Nephron progenitor cell (in vitro differentiated cells): ENCODE measurements at places on chromosomes 4 and X.

- H3K27ac ChIP-seq = no peak overlapping the region
- DNase-seq = no peak
- no peaks in the 10 kb centered on the region for H3K4me1 ChIP-seq
- no peaks in the 10 kb centered on the region for H3K36me3 ChIP-seq
These were observed 126.7 kb downstream of the ANAPC4 start for GRCh38 chr4:25503779-25504178.

- no peaks in the 10 kb centered on the region for H3K36me3 ChIP-seq
- peak; percentile 50 for DNase-seq
- no peak overlapping the region for H3K27ac ChIP-seq
- H3K4me1 ChIP-seq = peaks cover 5% of the 10 kb centered on the region
- no peak overlapping the region for H3K4me3 ChIP-seq
These were observed 895.1 kb downstream of the PCDH18 start for GRCh38 chr4:136637071-136637777.

- no peak for DNase-seq
- H3K4me1 ChIP-seq = no peaks in the 10 kb centered on the region
- H3K27me3 ChIP-seq = no peaks in the 10 kb centered on the region
- H3K36me3 ChIP-seq = no peaks in the 10 kb centered on the region
- H3K4me3 ChIP-seq = no peak overlapping the region
- H3K27ac ChIP-seq = peak overlapping the region; percentile 54
These were observed 147.6 kb downstream of the PPP3CA start for GRCh38 chr4:101199507-101200285.

DNA sequence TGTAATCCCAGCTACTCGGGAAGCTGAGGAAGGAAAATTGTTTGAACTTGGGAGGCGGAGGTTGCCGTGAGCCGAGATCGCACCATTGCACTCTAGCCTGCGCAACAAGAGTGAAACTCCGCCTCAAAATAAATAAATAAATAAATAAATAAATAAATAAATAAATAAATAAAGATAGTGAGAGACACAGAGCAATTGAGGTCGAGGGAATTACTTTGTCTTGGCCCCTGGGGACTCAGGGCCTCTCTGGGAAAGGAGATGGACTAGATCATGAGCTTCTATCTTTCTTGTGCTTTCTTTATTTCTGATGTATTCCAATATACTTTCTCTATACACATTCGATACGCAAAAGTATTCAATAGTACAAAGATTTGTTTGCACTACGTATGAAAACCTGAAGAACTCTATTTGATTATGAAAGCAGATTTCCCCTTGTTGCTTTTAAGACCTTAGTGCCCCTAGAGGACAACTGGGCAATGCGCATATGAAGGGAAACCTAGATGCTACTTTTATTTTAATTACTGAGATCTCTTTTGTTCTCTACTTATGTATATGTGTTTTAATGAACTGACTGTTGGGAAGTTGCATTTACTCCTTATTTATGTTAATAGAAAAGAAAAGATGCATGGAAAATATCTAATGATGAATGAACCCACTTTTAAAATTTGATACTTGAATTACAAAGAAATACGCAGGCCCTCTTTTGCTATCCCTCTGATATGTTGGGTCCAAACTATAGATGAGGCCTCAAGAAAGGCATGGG lies 12.8 kb upstream of the ELOVL6 start:
- H3K4me1 ChIP-seq = peaks cover 4% of the 10 kb centered on the region
- no peak overlapping the region for H3K4me3 ChIP-seq
- H3K36me3 ChIP-seq = no peaks in the 10 kb centered on the region
- H3K27me3 ChIP-seq = peaks cover 6% of the 10 kb centered on the region
- no peak overlapping the region for H3K27ac ChIP-seq

DNA sequence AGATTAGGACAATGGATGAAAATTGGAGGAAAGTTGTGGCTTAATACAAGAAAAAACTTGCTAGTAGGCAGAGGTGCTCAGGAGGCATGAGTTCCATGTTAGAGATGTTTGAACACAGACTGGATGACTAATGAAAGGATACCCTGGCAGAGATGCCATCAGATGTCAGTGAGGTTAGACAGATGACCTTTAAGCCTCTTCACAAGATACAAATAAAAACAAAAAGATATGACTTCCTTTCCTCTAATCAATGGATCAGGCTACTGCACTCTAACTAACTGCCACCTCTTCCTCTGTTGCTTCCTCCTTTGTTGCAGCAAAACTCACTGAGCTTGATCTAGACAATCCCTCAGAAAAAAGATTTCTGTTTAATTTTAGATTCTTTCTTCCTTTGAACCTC lies 14.7 kb downstream of the STAP1 start:
- peaks cover 3% of the 10 kb centered on the region for H3K27me3 ChIP-seq
- no peak overlapping the region for H3K27ac ChIP-seq
- DNase-seq = no peak
- H3K4me1 ChIP-seq = peaks cover 16% of the 10 kb centered on the region
- H3K4me3 ChIP-seq = no peak overlapping the region

DNA sequence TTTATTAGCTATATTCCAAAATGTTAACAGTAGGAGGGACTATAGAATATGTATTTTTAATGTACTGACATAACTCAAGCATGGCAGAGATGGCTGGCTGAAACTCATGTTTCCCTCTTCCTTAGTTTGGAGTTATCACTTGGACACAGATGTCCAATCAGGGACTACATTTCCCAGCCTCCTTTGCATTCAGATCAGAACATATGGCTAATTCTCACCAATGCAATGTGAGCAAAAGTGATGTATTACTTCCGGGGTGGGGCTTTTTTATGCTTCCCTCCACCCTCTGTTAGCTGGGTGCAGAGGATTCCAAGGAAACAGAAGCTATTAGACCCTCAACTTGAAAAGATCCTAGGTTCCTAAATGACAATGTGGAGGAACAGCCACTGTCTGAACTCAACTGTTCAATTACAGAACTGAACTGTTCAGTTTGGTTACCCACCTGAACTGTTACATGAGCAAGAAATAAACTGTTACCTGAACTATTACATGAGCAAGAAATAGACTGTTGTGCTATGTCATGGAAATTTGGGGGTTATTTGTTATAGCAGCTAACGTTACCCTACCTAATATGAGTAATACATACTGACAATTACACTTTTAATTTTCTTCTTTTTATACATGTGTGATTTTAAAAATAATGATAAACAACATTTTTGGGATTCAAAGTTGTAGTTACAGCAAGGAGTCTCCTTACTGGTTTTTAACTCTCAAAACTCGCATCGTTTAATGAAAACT lies 29.6 kb upstream of the ERVMER34-1 start:
- peaks cover 6% of the 10 kb centered on the region for H3K27me3 ChIP-seq
- H3K4me3 ChIP-seq = no peak overlapping the region
- H3K27ac ChIP-seq = no peak overlapping the region
- no peak for DNase-seq

- no peak overlapping the region for H3K27ac ChIP-seq
- H3K4me3 ChIP-seq = no peak overlapping the region
- H3K36me3 ChIP-seq = no peaks in the 10 kb centered on the region
- H3K4me1 ChIP-seq = peaks cover 6% of the 10 kb centered on the region
- peaks cover 49% of the 10 kb centered on the region for H3K27me3 ChIP-seq
These were observed 101.4 kb downstream of the ADRA2C start for GRCh38 chr4:3867403-3868100.

DNA sequence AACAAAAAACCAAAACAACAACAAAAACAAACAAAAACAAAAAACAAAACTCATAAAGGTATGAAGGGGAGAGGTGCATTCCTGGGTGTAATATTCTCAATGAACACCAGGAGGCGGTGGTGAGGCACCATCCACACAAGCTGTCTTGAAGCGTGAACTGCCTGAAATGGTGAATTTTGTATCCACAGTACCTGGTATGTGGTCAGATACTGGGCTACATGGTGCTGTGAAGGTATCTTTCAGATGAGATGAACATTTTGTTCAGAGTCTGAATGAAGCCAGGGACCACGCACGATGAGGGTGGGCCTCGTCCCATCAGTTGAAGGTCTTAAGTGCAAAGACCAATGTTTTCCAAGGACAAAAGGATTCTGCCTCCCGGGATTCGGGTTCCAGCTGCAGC lies 58.5 kb downstream of the ASMT start:
- peak; percentile 33 for DNase-seq
- H3K36me3 ChIP-seq = peaks cover 11% of the 10 kb centered on the region

GRCh38 chrX:122055979-122056715 lies 1008.7 kb downstream of the GLUD2 start:
- peaks cover 3% of the 10 kb centered on the region for H3K27me3 ChIP-seq
- H3K4me1 ChIP-seq = no peaks in the 10 kb centered on the region
- H3K36me3 ChIP-seq = no peaks in the 10 kb centered on the region

- H3K27ac ChIP-seq = no peak overlapping the region
- H3K4me1 ChIP-seq = peaks cover 20% of the 10 kb centered on the region
- no peak for DNase-seq
- H3K27me3 ChIP-seq = no peaks in the 10 kb centered on the region
These were observed 24.9 kb upstream of the LNX1 start for GRCh38 chr4:53616219-53616618.

DNA sequence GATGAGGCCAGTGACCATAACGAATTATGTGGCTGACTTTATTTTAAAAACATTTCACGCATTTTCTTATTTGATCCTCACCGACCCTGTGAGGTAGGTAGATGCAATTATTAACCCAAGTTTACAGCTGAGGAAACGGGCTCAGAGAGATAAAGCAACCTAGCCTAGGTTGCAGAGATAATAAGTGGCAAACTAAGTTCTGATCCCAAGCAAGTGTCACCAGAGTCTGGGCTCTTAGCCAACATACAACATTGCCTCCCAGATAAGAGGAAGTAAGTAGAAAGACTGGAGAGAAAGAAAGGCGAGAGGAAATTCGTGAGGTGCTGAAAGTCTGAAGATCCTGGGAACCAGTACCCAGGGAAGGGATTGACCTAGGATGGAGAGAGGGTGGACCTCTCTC lies 77.4 kb upstream of the GPR50 start:
- DNase-seq = no peak
- no peaks in the 10 kb centered on the region for H3K36me3 ChIP-seq
- no peaks in the 10 kb centered on the region for H3K4me1 ChIP-seq
- H3K27ac ChIP-seq = no peak overlapping the region
- H3K4me3 ChIP-seq = no peak overlapping the region

GRCh38 chrX:109857584-109858228 lies 124.6 kb upstream of the ACSL4 start:
- no peaks in the 10 kb centered on the region for H3K27me3 ChIP-seq
- H3K4me1 ChIP-seq = peaks cover 25% of the 10 kb centered on the region
- H3K27ac ChIP-seq = peak overlapping the region; percentile 13
- H3K36me3 ChIP-seq = peaks cover 21% of the 10 kb centered on the region
- H3K4me3 ChIP-seq = no peak overlapping the region

- no peak overlapping the region for H3K4me3 ChIP-seq
- H3K36me3 ChIP-seq = no peaks in the 10 kb centered on the region
- no peaks in the 10 kb centered on the region for H3K27me3 ChIP-seq
- H3K27ac ChIP-seq = no peak overlapping the region
- no peak for DNase-seq
These were observed 35.2 kb downstream of the EDNRA start for GRCh38 chr4:147516133-147516532.

DNA sequence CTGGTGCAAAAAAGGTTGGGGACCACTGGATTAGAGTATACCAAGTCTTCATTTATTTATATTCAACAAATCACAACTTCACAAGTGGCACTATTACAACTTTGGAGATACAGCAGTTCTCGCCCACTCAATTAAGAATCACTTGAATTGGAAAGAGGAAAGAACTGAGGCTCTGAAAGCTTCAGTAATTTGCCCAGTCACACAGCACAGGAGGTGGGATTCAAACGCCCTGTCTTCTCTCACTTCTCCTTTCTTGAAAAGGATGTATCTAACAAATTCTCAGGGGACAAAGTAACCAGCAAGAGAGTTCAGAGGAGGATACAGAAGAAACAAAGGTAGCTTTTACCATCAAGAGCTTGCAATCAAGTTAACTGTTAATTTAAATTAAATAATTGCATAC lies 12.4 kb downstream of the SMIM14 start:
- H3K4me1 ChIP-seq = no peaks in the 10 kb centered on the region
- no peaks in the 10 kb centered on the region for H3K27me3 ChIP-seq
- no peak for DNase-seq
- H3K4me3 ChIP-seq = no peak overlapping the region
- H3K27ac ChIP-seq = peak overlapping the region; percentile 20

- H3K27me3 ChIP-seq = no peaks in the 10 kb centered on the region
- no peaks in the 10 kb centered on the region for H3K36me3 ChIP-seq
- no peak overlapping the region for H3K27ac ChIP-seq
- H3K4me3 ChIP-seq = no peak overlapping the region
- no peak for DNase-seq
These were observed 40.5 kb upstream of the PRKG2 start for GRCh38 chr4:81255524-81255923.

- H3K4me3 ChIP-seq = peak overlapping the region; percentile 99
- H3K27me3 ChIP-seq = no peaks in the 10 kb centered on the region
- H3K27ac ChIP-seq = peak overlapping the region; percentile 100
- DNase-seq = peak; percentile 53
- peaks cover 5% of the 10 kb centered on the region for H3K36me3 ChIP-seq
- H3K4me1 ChIP-seq = peaks cover 79% of the 10 kb centered on the region
These were observed 3.3 kb downstream of the KLF3 start for GRCh38 chr4:38667085-38667893.

DNA sequence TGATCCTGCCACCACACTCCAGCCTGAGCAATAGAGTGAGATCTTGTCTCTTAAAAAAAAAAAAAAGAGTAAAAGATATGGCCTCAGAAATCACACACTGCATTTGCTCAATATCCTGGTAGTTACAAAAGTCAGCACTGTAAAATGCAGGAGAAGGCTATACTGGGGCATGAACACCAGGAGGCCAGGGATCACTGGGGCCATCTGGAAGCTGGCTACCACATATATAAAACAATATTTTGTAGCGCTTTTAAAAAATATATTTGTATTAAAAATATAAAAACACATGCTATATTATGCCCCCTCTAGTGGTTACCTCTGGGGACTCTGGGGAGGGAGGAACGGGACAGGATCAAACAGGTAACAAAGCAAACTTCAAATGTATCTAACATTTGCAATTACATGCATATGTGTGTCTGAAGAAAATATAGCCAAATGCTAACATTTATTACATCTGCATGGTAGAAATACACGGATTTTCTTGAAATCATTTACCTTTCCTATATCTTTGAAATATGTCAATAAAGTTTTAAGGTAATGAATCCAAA lies 4.0 kb downstream of the C4orf46 start:
- peaks cover 45% of the 10 kb centered on the region for H3K4me1 ChIP-seq
- no peak overlapping the region for H3K27ac ChIP-seq
- peak; percentile 14 for DNase-seq
- H3K4me3 ChIP-seq = no peak overlapping the region

- H3K4me1 ChIP-seq = no peaks in the 10 kb centered on the region
- no peaks in the 10 kb centered on the region for H3K36me3 ChIP-seq
- H3K27me3 ChIP-seq = peaks cover 4% of the 10 kb centered on the region
- H3K4me3 ChIP-seq = no peak overlapping the region
These were observed 143.1 kb downstream of the BTC start for GRCh38 chr4:74651198-74651597.
